ENCODE measurements at places on chromosomes 4 and X.

DNA sequence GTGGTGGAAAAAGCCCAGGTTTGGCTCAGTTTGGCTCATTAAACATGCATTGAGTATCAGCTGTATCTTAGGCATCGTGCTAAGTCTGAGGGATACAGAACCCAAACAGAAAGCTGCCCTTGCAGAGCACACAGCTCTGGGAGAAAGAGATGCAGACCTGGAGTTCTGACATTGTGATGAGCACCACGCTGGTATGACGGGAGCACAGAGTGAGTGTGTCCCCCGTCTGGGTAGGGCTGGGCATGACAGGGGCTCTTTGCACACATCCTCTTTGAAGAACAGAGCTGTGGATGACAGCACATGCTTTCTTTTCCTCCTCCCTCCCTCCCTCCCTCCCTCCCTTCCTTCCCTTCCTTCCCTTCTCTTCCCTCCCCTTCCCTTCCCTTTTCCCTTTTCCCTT, 52.2 kb downstream of the CLCN4 start:
- no peak for DNase-seq

DNA sequence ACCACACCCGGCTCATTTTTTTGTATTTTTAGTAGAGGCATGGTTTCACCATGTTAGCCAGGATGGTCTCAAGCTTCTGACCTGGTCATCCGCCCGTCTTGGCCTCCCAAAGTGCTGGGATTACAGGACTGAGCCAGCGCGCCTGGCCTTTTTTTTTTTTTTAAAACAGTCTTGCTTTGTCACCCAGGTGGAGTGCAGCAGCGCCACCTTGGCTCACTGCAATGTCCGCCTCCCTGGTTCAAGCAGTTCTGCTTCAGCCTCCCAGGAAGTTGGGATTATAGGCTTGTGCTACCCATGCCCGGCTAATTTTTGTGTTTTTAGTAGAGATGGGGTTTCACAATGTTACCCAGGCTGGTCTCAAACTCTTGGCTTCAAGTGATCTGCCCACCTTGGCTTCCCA, 28.9 kb downstream of the ZFX start:
- DNase-seq: no peak

GRCh38 chr4:76588274-76588673, 153.2 kb downstream of the SHROOM3 start:
- DNase-seq: no peak

DNA sequence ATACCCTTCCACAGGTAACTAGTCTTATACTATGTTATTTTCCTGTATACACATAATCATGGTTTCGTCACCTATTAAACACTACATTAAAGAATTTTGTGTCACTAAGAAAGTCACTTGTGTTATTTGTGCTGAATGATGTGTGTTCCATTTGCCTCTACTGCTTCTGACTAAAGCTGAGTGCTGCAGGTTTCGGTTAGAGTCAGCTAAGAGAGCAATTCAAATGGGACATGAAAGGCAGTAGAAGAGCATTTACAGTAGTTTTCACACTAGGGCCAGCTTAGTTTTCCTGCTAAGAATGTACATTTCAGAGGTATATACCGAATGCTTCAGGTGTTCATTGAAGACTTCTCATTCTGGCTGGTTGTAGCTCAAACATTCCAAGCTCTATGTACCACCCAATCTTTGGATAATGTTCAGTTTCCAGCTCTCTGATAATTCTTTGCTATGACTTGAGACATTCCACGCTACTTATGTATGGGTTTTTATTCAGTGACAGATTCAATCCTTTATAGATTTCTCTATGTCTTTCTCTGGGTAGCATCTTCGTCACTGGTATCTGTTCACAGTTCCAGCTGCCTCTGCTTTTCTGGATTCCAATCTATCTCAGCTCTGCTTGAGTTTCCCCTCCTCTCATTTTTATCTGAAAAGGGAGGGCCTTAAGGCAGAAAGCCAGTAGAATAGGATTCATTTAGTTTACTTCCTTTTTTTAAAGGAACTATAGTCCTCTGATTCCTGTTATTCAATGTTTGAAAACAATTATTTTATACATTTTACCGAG, 164.4 kb downstream of the CXXC4 start:
- DNase-seq: no peak

DNA sequence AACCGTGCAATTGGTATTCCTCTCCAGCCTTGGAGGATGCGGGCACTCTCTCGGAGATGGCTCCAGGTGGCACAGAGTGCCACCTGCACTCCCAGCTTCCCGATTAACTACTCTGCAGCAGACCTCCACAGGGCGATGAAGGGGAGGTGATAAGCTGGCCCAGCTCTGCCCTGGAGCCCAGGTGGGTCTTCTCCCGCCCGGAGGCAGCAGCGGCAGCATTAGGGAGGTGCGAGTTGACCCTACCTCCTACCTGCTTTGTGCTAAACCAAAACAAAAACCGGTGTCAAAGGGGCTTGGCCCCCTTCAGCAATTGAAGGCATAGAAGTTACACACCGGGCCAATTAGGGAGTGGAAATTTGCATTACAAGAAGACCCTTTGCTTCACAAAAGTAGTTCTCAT, 137.4 kb upstream of the MAMLD1 start:
- no peak for DNase-seq

DNA sequence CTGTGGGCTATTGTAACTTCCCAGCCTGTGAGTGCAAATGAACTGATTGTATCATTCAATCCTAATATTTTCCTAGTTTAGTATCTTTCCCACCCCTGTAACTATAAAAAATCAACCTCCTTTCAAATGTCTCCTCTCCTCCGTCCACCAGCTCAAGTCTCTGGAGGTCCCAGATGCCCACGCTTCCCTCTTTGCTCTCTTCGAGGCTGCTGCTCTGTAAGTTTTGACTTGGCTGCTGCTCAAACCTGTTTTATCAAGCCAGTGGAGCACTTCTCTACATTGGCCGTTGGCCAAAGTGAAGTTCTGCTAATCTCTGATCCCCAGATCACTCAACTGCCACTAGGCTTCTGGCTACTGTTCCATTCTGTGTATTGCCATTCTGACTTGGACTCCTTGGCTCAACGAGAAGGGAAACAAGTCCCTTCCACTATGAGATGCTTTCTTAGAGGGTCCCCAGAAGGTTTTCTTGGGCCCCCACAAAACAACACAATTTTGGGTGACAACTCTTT, 60.7 kb upstream of the RAPGEF2 start:
- no peak for DNase-seq

- no peak for DNase-seq
Measured at GRCh38 chr4:28179126-28179525, 1318.5 kb downstream of the STIM2 start.

DNA sequence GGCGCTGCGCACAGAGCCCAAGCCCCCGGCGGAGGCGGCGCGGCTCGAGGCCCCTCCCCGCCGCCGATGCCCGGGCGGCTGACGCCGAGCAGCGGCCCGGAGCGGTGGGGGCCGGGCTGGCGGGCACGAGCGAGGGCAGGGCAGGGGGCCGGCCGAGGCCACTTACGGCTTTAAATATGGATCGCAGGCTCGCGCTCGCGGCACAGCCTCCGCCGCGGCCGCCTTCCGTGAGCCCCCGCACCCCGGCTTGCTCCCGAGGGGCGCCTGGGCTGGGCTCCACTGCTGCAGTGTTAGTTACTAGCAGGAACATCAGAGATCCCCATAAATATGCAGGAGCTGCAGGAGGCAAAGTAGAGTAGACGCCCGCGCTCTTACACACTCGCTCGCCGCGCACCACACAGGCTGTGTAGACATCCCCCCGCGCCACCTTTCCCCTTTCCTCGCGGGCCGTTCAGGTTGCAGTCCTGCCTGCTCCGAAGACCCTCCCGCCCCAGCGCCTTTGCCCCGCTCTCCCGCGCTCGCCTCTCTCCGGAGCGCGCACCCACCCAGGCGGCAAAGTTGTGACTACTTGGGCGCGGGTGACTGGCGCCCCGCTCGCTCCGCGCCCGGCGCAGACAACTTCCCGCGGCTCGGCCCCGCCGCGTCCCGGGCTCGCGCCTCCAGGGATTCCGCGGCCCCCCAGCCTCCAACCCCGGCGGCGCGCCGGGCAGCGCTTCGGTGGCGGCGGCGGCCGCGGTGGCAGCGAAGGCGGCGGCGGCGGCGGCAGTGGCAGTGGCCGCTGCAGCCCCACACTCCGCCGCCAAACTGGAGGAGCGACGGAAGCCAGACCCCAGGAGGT, 152.0 kb upstream of the SLC4A4 start:
- DNase-seq: no peak

DNA sequence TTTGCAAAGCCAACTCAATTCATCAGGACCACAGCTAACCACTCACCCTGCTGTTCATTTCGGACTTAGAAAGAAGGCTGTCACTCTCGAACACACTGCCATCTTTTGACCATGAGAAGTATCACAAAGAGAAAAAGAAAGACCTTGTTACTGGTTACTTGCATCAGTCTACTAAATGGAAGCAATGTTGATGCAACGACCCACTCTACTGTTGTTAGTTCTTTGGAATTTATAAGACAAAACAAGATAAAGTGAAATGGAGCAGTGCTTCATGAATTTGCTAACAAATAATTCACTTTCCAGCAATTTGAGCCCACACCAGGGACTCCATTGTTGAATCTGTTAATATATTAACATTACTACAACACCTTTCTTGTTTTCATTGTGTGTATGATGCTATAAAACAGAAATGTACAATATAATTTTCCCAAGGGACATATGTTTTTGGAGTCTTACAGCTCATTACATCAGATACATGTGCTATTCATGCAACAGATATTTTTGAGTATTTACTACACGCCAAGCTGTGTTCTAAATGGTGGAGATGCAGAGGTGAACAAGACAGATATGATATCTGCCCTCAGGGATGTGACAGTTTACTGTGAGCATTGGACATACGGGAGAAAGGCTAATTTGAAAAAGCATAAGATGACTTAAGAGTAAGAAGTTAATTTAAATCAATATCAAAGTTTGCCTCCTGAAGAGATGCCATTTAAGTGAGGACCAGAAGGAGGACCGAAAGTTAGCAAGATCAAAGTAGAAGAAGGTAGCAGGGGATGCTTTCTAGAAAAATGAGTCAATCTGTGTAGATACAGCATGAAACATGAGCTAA, 87.2 kb downstream of the AREG start:
- DNase-seq: peak; percentile 89

DNA sequence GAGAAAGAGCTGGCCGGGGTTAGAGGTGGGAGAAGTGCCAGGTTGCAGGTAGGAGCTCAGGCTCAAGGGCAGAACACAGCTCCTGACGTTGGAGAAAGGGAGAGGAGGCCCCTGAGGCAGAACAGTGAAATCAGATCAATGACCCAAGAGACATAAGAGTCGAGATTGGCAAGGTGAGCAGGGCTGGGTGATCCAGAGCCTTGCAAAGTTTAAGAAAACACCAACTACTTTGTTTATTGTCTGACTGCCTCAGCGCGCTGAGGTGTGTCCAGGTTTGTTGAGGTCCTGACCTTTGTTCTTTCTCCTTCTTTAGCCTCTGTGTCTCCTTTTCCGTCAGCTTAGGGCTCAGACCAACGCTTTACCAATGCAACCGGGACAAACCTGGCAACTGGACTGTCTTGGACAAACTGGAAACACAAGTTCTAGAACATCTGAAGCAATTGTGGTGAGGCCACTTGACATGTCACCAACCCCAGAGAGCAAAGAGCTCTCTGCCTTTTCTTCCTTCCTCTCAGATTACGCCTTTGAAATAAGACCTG, 28.3 kb downstream of the CHRNA9 start:
- DNase-seq: no peak

GRCh38 chr4:122341886-122342285, 36.9 kb upstream of the ADAD1 start:
- DNase-seq: no peak

DNA sequence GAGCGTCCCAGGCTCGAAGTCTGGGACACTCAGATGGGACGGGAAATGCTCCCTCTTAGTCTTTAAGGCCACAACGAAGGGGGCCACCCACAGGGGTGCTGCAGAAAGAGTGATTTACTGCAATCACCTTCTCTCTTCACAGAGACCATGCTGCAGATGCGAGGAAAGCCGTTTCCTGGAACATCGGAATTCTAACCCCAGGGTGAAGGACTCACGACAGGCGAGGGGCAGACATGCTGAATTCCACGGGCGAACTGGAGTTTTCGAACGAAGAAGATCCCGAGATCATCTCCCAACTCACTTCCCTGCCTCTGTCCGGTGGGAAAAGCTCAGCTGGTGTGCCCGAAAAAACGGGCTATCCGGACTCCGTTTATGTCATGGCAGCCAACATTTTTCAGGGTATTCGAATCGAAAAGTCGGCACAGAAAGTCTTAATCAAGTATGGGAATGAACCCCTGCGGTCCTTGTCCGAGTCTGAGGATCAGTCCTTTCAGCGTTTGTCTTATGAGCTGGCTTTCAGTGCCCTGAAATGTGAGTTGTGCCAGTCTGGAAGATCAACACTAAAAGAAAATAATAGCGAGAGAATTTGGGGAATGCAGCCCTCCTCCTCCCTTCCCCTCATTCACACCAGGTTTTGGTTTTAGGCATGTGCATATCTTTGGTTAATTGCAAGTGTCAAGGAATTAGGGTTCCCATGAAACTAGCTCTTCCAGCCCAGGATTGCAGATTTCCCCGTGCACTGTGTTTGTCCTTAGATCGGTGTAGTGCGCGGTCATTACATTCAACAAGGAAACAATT, 905 bp downstream of the NSUN7 start:
- no peak for DNase-seq

- no peak for DNase-seq
Measured at GRCh38 chr4:165006456-165006855, 25.3 kb upstream of the TRIM60 start.

DNA sequence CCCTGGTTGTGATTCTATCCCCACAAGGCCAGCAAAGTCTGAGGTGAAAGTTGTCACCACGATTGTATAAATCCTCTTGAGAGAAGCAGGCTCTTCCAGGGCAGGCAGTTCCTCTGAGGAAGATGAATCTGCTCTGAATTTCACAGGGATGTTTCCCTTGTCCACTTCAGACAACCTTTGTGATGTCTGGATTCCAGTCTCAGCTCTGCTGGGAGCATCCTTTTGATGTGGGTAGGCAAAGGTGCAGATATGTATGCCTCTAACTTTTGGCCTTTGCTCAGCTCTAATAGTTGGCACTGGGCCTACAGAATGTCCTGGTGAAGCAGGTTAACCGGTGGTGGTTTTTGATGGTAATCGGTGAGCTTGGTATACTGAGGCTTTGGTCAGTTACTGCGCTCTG, 50.6 kb upstream of the WDR1 start:
- DNase-seq: no peak

GRCh38 chr4:37082912-37083311, 161.6 kb upstream of the NWD2 start:
- DNase-seq: no peak

DNA sequence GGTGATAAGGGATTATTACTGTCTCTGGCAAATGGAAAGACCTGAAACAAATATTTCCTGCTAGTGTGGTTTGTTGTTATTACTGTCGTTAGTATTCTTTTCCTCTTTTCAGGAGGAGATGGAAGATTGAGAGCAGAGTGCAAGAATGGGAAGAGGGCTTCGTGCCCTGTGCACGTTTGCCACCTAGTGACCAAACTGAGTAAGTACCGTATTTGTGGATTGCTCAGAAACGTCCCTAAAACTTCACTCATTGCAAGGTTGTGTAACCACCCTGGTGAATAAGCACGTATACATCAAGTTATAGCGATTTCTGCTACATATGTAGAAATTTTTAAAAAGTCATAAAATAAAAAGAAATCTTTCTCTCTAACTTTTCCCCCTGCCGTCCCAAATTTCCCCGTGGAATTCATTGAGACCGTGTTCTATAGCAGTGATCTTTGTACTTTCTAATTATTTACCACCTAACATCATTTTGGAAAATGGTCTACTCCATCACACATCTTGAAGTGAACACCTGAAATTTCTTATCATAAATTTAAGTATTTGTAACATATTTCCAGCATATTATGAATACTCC, 24.3 kb downstream of the LINC00632 start:
- DNase-seq: peak; percentile 29

- DNase-seq: no peak
Measured at GRCh38 chrX:123336666-123337065, 152.6 kb downstream of the GRIA3 start.

- peak; percentile 15 for DNase-seq
Measured at GRCh38 chr4:183445097-183445428, 627 bp downstream of the CDKN2AIP start.

GRCh38 chr4:99029018-99029735, 33.7 kb downstream of the METAP1 start:
- DNase-seq: no peak
